ENCODE measurements at places on chromosomes 5 and 9. TPM values are rescaled to one million over a fixed set of nuclear protein-coding genes. Genes with fewer than 3 reads are reported as not detected.

DNA sequence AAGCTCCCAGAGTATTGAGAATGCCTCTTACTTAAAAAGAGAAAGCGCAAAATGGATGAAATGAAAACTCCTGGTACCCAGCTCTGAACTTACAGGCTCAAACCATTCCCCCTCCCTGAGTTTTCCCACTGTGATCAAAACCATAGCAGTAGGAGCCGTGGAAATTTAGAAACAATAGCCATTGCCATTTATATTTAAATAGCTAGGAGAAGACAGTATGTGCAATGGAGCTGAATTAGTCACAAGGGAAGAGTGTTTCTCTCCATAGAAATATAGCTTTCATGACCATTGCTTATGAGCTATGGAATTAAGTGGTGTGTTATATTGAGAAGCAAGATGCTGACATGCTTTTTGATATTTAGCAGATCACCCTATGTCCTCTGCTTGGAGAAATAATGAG, 84.6 kb downstream of the PCSK5 start:
- H3K27me3 ChIP-seq: no peaks in the 10 kb centered on the region
- no peaks in the 10 kb centered on the region for H3K36me3 ChIP-seq
- peaks cover 4% of the 10 kb centered on the region for H3K4me1 ChIP-seq
- H3K4me3 ChIP-seq: no peak overlapping the region

GRCh38 chr5:59238126-59238902, 655.2 kb downstream of the PDE4D start:
- no peak for DNase-seq
- no peaks in the 10 kb centered on the region for H3K27me3 ChIP-seq
- H3K4me1 ChIP-seq: no peaks in the 10 kb centered on the region
- H3K4me3 ChIP-seq: no peak overlapping the region

DNA sequence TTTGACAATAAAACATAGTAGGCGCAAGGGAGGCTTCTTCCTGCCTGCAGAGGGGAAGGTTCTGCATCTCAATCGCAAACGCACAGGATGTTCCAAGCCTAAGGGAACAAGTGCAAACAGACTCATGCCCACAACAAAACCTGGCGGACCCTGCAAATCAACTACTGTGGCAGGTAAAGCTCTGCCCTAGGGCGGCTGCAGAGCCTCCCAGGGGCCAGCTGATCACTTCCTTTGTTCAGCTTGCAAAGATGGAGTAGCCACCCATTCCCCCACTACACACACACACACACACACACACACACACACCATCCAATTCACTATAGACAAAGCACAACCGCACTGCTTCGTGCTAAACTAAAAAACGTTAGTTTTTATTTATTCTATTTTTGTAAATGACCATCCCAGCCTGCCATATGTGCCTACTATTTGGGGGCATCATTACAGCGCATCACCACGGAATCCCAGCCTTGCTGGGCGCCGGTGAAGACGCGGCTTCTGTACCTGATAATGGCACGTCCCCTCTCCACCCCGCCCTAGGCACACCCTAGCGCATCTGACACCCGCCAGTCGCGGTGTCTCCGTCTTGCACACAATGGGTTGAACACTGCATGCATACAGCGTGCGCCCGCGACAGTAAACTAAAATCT, 57.6 kb downstream of the DPYSL3 start:
- peak overlapping the region; percentile 90 for H3K4me3 ChIP-seq
- H3K4me1 ChIP-seq: no peaks in the 10 kb centered on the region
- DNase-seq: peak; percentile 48

DNA sequence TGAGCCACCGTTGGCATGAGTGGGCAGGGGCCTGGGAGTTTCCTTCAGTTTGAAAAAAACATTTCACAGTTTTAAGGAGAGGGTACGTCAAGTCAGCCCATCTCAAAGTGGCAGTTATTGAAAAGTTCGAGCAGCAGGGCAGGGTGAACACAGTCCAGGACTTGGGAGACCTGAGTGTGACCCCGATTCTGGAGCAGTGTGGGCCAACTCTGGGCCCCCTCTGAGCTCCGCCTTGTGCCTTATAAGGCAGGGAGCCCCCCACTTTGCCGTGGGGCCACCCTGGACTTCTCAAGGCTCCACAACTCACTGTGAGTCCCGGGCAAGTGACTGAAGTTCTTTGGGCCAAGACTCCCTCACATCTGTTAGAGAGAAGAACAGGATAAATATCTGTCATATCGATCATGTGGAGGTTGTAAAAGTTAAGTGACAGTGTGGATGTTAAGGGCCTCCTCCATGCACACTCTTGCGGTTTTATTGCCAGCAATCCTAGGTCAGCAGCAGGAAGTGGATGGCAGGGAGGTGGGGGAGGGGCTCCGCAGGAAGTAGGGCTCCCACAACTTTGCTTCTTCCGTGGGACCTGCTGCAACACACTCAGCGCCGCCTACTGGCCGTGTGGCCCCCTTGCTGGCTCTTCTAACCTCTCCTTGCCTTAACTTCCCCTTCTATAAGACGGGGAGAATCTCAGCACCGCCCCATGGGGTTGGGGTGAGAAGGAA, 38.4 kb downstream of the HRH2 start:
- H3K27ac ChIP-seq: no peak overlapping the region
- DNase-seq: peak; percentile 87
- H3K4me1 ChIP-seq: no peaks in the 10 kb centered on the region
- no peak overlapping the region for H3K4me3 ChIP-seq
- H3K36me3 ChIP-seq: no peaks in the 10 kb centered on the region

DNA sequence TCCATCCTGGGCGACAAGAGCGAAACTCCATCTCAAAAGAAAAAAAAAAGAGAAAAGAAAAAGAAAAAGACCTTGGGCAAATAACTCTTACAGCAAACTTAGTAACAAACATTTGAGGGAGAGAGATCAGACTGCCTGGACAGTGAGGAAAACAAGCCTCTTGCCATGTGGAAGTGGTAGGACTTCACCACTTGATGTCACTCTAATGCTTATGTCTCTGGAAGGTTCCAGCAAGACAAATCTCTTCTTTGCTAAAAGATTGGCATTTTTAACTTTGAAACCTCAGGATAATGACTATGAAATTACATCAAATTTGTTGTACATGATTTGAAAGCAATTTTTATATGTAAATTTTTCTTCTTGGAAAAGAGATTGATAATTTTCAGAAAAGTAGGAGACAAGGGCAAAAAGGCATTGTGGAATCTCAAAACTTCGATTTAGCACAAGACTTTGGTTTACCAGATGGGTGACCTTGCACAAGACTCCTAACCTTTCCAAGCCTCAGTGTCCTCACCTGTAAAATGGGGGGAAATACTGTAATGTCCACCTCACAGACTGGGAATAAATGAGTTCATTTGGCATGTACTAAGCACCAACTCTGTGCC, 5.4 kb downstream of the ACTL7B start:
- H3K36me3 ChIP-seq: no peaks in the 10 kb centered on the region
- H3K4me3 ChIP-seq: no peak overlapping the region
- no peak overlapping the region for H3K27ac ChIP-seq
- no peaks in the 10 kb centered on the region for H3K27me3 ChIP-seq

- no peak for DNase-seq
- H3K4me3 ChIP-seq: no peak overlapping the region
- H3K27ac ChIP-seq: no peak overlapping the region
- no peaks in the 10 kb centered on the region for H3K36me3 ChIP-seq
- H3K4me1 ChIP-seq: no peaks in the 10 kb centered on the region
These were observed 21.5 kb upstream of the DOCK2 start for GRCh38 chr5:169615561-169615960.

DNA sequence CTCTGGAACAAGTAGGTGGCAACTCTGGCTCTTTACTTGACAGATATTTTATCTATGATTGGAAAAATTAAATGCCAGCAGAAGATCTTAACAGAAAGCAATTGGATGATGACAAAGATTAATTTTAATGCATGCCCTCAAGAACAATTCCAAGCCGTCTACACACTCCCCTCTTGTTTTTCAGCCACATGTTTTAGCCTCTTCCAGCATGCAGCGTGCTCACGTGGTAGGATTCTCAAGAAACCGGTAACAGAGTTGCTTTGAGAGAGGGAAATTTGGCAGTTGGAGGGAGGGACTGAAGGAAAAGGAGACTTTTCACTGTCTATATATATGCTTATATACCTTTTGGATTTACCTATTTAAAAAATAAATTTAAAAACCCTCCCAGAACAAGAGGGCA, 48.3 kb upstream of the FANCC start:
- no peak for DNase-seq
- H3K27me3 ChIP-seq: no peaks in the 10 kb centered on the region

SHOC1 gene
- 0.15 TPM for total RNA-seq

CTNND2 gene
- 0.29 TPM for total RNA-seq

DNA sequence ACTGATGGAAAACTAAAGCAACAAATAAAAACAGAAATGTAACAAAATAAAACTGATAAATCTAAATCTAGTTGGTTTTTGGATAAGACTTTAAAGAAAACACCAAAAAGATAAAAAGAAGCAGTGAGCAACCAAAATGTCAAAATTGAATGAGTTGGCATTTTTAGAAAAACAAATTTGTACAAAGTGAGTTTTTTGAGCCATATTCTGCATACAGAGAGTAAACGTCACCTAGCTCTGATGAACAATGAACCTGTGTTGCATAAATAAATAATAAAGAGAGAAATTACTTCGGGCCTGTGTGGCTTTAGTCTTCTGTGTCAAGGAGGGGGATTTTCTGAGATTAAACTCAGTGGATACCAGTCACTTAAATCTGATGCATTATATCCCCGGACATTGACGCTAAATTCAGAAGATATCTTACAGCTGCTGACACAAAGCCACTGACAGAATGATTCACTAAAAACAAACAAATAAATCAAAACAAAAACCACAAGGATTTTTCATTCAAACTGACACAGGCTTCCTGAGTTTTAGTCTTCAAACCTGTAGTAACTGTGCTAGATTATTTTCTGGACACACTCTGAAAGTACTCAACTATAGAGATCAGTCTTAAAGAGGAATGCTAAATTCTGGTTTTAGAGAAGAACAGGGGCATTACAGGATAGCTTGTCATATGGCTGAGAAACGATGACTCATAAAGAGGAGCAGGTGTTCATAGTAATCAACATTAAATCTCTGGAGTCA, 403.5 kb upstream of the ST8SIA4 start:
- H3K27me3 ChIP-seq: no peaks in the 10 kb centered on the region
- H3K27ac ChIP-seq: no peak overlapping the region
- H3K4me1 ChIP-seq: no peaks in the 10 kb centered on the region
- no peak for DNase-seq

GRCh38 chr5:31554552-31554951, 22.5 kb downstream of the C5orf22 start:
- H3K27me3 ChIP-seq: no peaks in the 10 kb centered on the region
- peaks cover 4% of the 10 kb centered on the region for H3K36me3 ChIP-seq
- DNase-seq: no peak
- H3K4me3 ChIP-seq: no peak overlapping the region

CATSPER3 gene
- total RNA-seq: 0.63 TPM

SLC36A2 gene
- not detected for total RNA-seq

- no peaks in the 10 kb centered on the region for H3K4me1 ChIP-seq
- H3K4me3 ChIP-seq: no peak overlapping the region
- H3K27ac ChIP-seq: no peak overlapping the region
- no peaks in the 10 kb centered on the region for H3K27me3 ChIP-seq
These were observed 348.0 kb upstream of the RFX3 start for GRCh38 chr9:3873818-3874217.

Measured in aorta (tissue), 5 donors.